ENCODE measurements at places on chromosomes 3 and 15. TPM values are rescaled to one million over a fixed set of nuclear protein-coding genes. Genes with fewer than 3 reads are reported as not detected.

The SKOR1 gene
- not detected for total RNA-seq

GRCh38 chr15:55434989-55435825 is 26.9 kb downstream of the PIERCE2 start:
- DNase-seq = peak; percentile 48

DNA sequence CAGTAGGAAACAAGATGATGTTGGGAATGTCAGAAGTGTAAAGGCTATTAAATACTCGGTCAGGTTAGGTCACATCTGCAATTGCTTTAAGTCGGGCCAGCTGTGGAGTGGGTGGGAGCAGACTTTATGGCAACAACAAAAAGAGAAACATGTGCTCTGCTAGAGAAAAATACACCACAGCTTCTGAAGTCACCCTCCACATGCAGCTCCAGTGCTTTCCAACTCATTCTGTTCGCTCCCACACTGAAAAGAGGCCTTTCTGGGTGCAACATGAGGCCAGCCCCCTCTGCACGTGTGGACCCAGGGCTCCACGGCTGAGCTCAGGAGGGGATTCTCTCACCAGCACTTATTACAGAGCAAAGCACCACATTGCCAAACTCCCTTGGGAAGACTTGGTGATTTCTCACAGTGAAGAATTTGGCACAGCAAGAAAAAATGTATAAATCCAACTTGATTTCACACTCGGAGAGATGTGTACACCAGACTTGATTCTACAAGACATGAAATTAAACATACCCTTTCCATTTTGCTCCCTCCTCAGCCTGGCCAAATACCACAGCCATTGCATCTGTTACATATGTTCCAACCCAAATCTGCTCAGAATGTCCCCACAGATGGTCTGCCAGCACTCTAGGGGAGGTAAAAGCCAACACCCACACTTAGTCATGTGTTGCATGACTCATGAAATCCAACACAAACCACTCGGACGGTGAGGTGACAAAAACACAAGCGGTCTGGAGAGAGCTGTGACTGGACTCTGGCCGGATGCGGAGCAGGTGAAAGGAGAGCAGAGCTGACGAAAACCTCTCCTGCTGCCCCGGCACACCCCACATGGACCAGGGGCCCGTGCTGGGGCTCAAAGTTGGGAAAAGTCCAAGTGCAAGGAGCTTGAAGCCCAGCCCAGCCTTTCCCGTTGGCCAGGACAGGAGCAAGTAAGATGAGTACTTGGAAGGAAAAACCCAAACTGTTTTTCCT is 74.6 kb downstream of the ITGB5 start:
- no peak for DNase-seq

- DNase-seq = no peak
Measured at GRCh38 chr3:116020495-116020894, 397.2 kb downstream of the GAP43 start.

DNA sequence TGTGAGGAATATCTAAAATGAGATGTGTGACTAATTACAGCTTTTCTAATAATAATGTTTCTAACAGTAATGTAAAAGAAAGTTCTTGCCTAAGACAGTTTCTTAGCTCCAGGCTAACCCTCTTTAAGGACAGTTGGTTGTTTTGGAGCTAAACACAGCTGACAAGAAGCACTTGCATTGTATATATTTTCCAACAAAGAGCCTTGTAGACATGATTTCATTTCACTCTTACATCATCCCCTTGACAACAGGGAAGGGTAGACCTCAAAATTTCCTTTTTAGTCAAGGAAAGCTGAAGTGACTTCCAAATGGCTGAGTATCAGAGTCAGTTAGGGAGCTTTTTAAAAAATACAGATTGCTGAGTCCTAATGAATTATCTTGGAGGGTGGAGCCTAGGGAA is 4.1 kb downstream of the ARID3B start:
- no peak for DNase-seq

GRCh38 chr3:151800431-151800830 is 13.5 kb upstream of the AADAC start:
- DNase-seq = no peak

- no peak for DNase-seq
Measured at GRCh38 chr3:128084675-128085021, 32.4 kb downstream of the SEC61A1 start.

GRCh38 chr3:186489507-186489906 is 54.7 kb downstream of the CRYGS start:
- DNase-seq = no peak

GRCh38 chr3:27171113-27171512 is 198.1 kb downstream of the NEK10 start:
- no peak for DNase-seq

DNA sequence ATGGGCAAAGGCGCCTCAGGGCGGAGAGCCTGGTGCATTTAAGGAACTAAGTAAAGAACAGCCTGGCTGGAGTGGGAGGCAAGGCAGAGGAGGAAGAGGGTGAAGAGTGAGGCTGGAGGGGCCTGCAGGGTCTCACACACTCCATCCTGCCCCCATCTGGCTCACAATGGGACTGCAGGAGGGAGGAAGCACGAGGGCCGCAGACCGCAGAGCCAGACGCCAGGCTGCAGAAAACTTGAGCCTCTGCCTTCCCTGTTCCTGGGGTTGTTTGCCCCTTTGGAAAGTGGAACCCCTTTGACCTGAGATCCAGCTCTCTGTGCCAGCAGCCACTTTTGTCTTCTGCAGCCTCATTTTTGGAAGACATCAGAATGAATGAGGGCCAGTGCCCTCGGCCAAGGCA is 138.0 kb downstream of the SRGAP3 start:
- DNase-seq = no peak

DNA sequence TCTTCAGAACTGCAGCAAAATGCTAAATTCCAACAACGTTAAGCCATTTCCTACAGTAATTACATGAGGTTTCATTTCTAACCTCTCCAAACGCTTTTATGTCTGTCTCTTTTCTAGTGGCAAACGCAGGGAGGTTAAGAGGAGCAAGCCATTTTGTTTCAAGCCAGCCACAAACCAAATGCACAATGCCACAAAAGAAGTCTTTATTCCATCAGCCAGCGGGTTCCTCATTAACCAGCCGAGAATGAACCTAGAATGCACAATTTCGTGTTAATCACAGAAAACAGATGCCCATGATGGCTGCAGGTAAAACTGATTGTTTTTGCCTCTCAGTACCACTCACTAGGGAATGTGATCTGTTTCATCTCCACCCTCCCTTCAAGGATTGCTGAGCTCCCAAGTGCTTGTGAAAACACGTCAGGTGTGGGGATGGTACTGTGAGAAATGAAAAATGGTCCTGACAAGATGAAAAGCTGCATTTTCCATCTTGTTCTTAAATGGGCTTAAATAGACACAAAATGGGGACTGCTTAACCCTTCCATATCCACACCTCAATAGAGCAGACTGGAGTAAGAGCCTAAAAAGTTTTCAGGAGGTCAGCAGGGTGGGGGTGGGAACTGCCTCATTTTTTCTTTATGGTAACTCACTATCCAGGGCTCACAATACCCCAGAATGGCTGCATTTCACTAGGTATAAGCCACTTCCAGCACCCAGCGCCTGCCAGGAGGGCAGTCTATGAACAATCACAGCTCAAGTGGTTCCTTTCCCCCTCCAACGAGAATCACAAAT is 277.1 kb downstream of the MAGI1 start:
- DNase-seq = no peak

DNA sequence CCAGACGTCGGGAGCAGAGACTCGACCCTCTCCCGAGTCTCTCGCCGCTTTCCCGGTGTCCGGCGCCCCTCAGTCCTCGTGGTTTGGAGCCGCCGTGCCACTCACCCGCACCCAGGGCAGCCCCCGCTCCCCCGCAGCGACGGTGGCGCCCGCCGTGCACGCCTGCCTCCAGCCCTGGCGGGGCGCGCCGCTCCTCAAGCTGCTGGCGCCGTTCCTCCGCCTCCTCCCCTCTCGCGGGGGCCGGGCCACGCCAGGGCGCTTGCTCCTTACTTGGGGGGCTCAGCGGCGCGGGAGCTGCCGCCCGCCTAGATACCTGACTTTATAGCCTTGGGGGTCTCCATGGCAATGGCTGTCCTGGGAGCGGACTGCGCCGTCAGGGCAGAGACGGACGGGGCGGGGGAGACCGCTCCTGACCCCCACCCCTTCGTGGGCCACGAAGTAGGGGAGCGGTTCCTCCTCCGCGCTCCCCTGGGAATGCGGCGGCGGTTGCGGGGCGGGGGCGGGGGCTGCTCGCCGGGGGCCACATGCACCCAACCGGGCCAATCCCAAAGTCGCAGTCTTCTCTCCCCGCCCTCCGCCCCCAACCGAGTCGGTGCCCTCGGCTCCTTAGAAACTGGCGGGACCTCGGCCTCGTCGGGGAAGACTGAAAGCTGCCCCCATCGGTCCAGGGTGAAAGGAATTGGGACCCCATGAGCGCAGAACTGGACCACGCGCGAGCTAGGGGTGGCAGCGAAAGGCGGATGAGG is at the start of gene ANKRD63:
Gene ANKRD63, minus strand, starts transcription at position 196 of the 746 bp plus-strand sequence. CDS start 478 bp downstream, outside the sequence.
- DNase-seq = no peak

All from Caco-2 (cell line).